ENCODE measurements at places on chromosomes 5 and 9.

GRCh38 chr5:147857302-147858129 is 21.0 kb upstream of the SCGB3A2 start:
- no peaks in the 10 kb centered on the region for H3K27me3 ChIP-seq
- H3K27ac ChIP-seq = no peak overlapping the region
- no peak overlapping the region for H3K4me3 ChIP-seq
- no peaks in the 10 kb centered on the region for H3K4me1 ChIP-seq
- peak; percentile 35 for DNase-seq
- no peaks in the 10 kb centered on the region for H3K36me3 ChIP-seq

- H3K27me3 ChIP-seq = no peaks in the 10 kb centered on the region
- H3K4me1 ChIP-seq = peaks cover 4% of the 10 kb centered on the region
- no peak overlapping the region for H3K4me3 ChIP-seq
- DNase-seq = no peak
Observed at GRCh38 chr9:82553654-82554366, 509.1 kb downstream of the RASEF start.

GRCh38 chr9:115109486-115109885 is 8.5 kb downstream of the TNC start:
- H3K27me3 ChIP-seq = no peaks in the 10 kb centered on the region
- DNase-seq = no peak
- no peak overlapping the region for H3K27ac ChIP-seq

DNA sequence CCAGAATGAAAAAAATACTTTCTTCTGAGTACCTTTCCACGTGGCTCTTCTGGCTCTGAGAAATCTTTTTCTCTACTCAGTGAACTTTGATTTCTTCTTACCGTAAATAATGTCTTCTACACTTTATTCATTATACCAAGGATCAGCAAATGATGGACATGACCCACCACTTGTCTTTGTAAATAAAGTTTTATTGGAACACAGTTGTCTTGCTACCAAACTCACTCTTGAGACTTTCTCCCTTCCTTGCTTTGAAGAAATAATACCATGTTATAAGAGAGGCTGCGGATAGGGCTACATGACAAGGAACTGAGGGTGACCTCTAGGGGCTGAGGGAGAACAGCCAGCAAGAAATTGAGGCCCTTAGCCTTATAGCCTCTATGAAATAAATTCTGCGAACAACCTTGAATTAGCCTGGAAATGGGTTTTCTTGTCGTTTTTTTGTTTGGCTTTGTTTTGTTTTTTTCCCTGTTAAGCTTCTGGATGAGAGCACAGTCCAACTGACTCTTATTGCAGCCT is 212.5 kb downstream of the COMMD10 start:
- no peak overlapping the region for H3K27ac ChIP-seq
- H3K4me1 ChIP-seq = no peaks in the 10 kb centered on the region
- H3K27me3 ChIP-seq = no peaks in the 10 kb centered on the region
- H3K4me3 ChIP-seq = no peak overlapping the region

DNA sequence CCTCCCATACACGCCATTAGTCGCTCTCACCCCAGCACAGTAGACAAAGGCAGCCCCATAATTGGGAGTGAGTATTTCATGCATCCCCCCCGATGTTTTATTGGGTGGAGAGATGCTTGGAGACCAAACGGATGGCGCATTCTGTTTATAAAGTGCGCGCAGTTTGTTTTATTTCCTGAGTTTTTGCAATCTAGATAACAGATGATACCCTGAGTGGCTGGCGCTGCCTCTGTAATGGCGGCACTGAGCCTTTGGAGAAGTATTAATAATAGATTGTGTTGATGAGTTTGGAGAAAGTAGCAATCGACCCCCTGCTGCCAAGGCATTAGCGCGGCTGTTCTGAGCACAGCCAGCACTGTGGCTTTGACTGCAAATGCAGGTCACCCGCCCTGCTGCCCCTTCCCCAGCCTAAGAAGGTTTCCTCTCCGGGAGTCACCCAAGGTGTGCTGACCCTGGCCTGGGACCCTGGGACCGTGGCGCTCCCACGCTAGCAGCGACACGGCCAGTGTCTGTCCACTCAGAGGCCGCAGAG is 74.3 kb downstream of the LMX1B start:
- H3K4me1 ChIP-seq = no peaks in the 10 kb centered on the region
- DNase-seq = peak; percentile 69
- peaks cover 95% of the 10 kb centered on the region for H3K27me3 ChIP-seq
- H3K4me3 ChIP-seq = no peak overlapping the region
- H3K36me3 ChIP-seq = no peaks in the 10 kb centered on the region

GRCh38 chr9:4875559-4875958 is 82.8 kb downstream of the RCL1 start:
- H3K4me1 ChIP-seq = no peaks in the 10 kb centered on the region
- no peak overlapping the region for H3K27ac ChIP-seq
- no peak for DNase-seq
- H3K27me3 ChIP-seq = no peaks in the 10 kb centered on the region

DNA sequence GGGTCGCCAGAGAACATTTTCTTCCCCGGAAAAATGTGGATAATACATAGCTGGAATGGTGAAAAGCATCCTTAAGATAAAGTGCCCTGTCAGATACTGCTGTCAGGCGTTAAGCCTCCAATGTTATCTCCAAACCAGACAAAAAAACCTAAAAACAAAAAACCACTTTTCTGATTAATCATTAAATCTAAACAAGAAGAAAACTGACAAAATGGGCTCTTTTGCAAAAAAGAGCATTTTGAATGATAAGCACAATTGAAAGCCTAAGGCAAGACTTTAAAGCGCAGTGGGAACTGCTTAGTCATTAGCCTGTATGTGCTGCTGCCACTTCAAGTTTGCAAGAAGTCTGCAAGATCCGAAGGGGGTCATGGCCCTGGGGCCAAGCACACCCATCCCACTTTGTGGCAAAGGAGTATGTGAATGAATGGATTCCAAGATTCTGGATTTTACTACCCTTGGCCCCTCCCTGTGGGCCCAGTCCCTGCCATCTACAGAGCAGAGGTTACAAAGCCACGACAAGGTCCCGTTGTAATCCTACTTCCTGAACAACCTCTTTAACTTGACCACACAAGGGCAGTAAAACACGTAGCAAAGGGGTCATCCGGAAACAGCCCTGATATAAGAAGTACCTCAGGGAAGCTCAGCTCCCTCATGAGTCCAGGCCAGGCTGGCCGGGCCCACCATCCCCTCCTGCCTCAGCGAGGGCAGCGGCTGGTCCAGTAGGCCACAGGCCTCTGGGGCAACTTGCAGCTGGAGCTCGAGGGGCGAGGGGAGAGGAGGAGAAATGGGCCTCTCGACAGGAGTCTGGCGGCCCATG is 29.7 kb downstream of the SHB start:
- no peaks in the 10 kb centered on the region for H3K27me3 ChIP-seq
- peak overlapping the region; percentile 50 for H3K27ac ChIP-seq
- no peak for DNase-seq
- H3K36me3 ChIP-seq = no peaks in the 10 kb centered on the region
- H3K4me3 ChIP-seq = no peak overlapping the region

GRCh38 chr9:77420641-77421040 is 227.5 kb downstream of the GNA14 start:
- no peaks in the 10 kb centered on the region for H3K4me1 ChIP-seq
- H3K27ac ChIP-seq = peak overlapping the region; percentile 16
- DNase-seq = no peak

DNA sequence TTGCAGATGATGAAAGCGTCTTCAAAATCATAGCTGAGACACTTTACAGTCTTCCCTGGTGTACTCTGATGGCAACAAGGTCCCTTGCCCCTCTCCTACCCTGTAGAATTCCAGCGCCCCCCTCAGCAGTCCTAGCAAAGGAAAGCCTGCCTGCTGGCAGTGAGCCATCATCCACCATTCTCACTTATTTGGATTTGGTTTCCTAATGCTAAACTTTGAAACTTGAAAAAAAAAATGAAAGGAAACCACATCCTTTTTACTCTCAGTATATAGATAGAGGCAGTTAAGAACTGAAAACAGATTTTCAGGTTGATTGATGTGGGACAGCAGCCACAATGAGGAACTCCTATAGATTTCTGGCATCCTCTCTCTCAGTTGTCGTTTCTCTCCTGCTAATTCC is at the start of gene GZMA:
Gene GZMA, plus strand, starts transcription at position 299 of the 400 bp plus-strand sequence. Its CDS starts 37 bp downstream, at position 336.
- H3K4me1 ChIP-seq = no peaks in the 10 kb centered on the region
- H3K27me3 ChIP-seq = no peaks in the 10 kb centered on the region
- no peaks in the 10 kb centered on the region for H3K36me3 ChIP-seq
- no peak for DNase-seq
